IPS DF 6.9 (cell line): ENCODE measurements at places on chromosomes 12 and 14.

- no peak overlapping the region for H3K4me3 ChIP-seq
- H3K4me1 ChIP-seq = no peaks in the 10 kb centered on the region
- no peaks in the 10 kb centered on the region for H3K36me3 ChIP-seq
- H3K27me3 ChIP-seq = no peaks in the 10 kb centered on the region; the same call in 1 of the 2 replicates
These were observed 137.1 kb upstream of the ATP2B1 start for GRCh38 chr12:89845767-89846166.

GRCh38 chr14:101217616-101218371 lies 314.3 kb upstream of the RTL1 start:
- no peaks in the 10 kb centered on the region for H3K36me3 ChIP-seq
- no peak overlapping the region for H3K4me3 ChIP-seq
- DNase-seq = no peak
- H3K27ac ChIP-seq = no peak overlapping the region

- H3K36me3 ChIP-seq = no peaks in the 10 kb centered on the region
- no peak overlapping the region for H3K4me3 ChIP-seq
- H3K4me1 ChIP-seq = no peaks in the 10 kb centered on the region
- H3K27me3 ChIP-seq = no peaks in the 10 kb centered on the region
- DNase-seq = peak; percentile 18
- H3K27ac ChIP-seq = no peak overlapping the region
These were observed 156.7 kb upstream of the DIO3 start for GRCh38 chr14:101404426-101405170.

DNA sequence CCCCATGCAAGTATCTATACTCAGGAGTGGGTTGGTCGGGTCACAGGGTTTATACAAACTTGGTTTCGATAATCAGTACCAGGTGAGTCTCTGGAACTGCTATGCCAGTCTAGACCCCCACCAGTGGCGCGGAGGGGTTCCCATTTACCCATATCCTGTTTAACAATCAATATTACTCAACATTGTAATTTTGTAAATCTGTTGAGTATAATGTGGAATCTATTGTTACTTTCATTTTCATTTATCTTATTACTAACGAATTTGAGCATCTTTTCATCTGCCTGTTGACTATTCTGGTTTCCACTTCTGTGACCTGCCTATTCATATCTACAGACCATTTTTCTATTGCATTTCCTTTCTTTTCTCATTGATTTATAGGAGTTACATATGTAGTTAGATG lies 275.2 kb upstream of the CRY1 start:
- no peaks in the 10 kb centered on the region for H3K36me3 ChIP-seq
- no peaks in the 10 kb centered on the region for H3K27me3 ChIP-seq
- no peak overlapping the region for H3K27ac ChIP-seq
- DNase-seq = no peak

DNA sequence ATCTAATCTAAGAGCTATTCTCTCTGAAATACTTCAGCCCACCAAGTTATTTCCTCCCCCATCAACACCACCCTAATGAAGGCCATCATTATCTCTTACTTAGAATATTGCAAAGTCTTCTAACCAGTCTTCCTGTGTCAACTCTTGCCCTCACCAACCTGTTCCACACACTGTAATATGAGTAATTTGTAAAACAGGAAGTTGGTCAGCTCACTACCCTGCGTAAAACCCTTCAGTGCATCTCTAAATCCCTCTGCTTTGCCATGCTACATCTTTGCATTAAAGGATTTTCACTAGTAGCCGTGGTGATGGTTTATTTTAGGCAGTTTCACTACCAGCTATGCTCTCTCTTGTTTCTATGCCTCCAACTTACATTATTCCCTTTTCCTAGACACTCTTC lies 70.0 kb downstream of the KIF21A start:
- no peak overlapping the region for H3K27ac ChIP-seq
- no peak for DNase-seq
- H3K27me3 ChIP-seq = no peaks in the 10 kb centered on the region
- H3K4me3 ChIP-seq = no peak overlapping the region
- 0 out of 2 replicates have a peak, but pooled peaks cover 1% of the 10 kb centered on the region for H3K4me1 ChIP-seq

DNA sequence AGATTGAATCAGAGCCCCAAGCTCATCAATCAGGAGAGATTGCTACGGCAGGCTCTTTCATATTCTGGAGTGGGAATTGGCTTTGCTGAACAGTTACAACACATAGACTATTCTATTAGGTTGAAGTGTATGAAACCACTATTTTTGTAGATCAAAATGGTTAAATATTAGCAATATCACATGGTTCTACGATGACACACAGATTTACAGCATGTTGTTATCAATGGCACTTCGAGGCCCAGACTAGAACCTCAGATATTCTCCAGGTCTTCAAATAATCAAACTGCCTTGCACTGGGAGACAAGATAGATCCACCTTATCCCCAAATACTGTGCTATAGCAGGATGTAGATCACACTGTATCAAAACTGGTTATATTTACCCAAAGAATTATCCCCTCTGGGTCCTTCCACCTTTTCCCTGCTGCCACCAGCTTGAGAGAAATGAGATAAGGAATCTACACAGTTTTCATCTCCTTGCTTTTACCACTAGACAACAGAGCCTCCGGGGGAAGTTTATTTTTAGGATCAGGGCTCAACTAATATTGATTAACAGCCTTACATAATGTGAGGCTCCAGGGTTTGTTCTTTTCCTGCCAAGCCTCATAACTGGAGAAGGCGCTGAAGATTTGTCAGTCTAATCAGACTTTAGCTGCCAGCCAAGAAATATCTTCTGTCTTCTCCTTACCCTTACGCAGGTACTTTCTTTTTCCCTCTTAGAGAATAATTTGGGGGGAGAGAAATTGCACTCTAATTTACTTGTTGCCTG lies 507.1 kb downstream of the DIO2 start:
- H3K4me1 ChIP-seq = no peaks in the 10 kb centered on the region
- no peaks in the 10 kb centered on the region for H3K27me3 ChIP-seq
- H3K27ac ChIP-seq = no peak overlapping the region
- H3K36me3 ChIP-seq = no peaks in the 10 kb centered on the region

- no peak for DNase-seq
- no peak overlapping the region for H3K27ac ChIP-seq
- H3K4me3 ChIP-seq = no peak overlapping the region
- peaks cover 39% of the 10 kb centered on the region for H3K4me1 ChIP-seq
- H3K27me3 ChIP-seq = no peaks in the 10 kb centered on the region
These were observed 6.0 kb downstream of the HDAC7 start for GRCh38 chr12:47813511-47814196.

DNA sequence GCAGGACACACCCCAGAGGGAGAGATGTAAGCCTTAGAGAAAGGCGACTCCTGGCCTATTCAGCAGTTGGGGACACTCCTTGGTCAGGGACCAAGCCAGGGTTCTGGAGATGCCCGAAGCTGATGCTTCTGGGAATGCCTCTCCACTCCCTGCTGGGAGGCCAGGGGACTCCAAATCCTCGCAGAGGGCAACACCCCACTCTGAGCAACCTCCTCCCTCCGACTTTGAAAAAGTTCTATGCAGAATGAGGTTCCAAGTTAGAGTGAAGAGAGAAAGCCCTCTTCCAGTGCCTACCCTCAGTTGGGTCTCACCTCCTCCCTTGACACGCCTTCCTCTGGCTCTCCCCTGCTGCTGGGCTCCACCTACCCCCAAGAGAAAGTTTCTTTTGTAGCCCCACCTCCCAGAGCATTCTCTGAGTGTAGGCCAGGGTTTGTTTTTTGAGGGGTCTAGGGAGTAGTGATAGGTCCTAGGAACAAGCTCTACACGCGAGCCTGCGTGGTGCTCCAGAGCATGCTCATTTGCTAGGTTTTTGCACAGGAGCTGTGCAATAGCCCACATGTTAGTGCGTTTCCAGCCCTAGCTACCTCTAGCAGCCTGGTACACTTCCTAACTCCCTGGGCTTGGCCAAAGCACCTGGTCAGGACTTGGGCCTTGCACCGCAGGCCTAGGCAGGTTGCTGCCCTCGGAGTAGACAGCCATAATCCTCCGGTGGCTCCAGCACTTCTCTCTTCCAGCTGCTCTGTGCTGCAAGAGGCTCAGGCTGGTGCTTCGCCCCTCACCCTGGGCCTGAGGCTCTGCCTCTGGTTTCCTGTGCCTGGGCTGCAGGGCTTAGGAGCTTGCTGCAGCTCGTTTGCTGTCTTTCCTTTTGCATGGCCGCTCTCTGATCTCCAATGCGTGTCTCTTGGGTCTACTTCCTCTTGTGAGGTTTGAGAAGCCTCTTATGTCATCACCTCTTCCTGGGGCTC lies 590 bp upstream of the CEBPE start:
- H3K27ac ChIP-seq = no peak overlapping the region
- H3K4me3 ChIP-seq = no peak overlapping the region
- DNase-seq = no peak
- no peaks in the 10 kb centered on the region; the same call in 1 of the 2 replicates for H3K4me1 ChIP-seq

DNA sequence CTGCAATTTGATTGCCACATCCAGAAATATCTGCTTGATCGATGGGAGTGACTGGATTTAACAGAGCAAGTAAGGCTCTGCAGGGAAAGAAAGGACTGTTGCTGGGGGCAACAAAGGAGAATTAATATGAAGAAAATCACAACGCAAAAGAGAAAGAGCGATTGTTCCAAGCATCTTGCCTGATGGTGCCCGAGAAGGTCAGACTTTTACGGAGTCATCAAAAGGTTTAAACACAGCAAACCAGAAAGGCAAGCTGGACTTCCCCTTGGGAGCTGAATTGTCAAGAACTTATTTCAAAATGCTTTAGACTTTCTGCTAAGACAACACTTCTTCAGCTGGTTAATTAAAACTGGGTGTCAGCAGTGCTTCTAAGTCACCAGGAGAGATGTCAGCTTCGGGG lies 791.5 kb downstream of the MED13L start:
- H3K4me1 ChIP-seq = no peaks in the 10 kb centered on the region
- DNase-seq = no peak
- H3K27me3 ChIP-seq = no peaks in the 10 kb centered on the region
- no peak overlapping the region for H3K4me3 ChIP-seq
- H3K27ac ChIP-seq = no peak overlapping the region

- no peak for DNase-seq
- no peaks in the 10 kb centered on the region; the same call in 1 of the 2 replicates for H3K4me1 ChIP-seq
- H3K27ac ChIP-seq = no peak overlapping the region
- H3K36me3 ChIP-seq = no peaks in the 10 kb centered on the region
- H3K4me3 ChIP-seq = no peak overlapping the region
These were observed 99.9 kb downstream of the TMTC3 start for GRCh38 chr12:88241862-88242570.

GRCh38 chr14:87432698-87433097 lies 560.3 kb downstream of the GALC start:
- no peaks in the 10 kb centered on the region for H3K27me3 ChIP-seq
- no peak overlapping the region for H3K4me3 ChIP-seq

DNA sequence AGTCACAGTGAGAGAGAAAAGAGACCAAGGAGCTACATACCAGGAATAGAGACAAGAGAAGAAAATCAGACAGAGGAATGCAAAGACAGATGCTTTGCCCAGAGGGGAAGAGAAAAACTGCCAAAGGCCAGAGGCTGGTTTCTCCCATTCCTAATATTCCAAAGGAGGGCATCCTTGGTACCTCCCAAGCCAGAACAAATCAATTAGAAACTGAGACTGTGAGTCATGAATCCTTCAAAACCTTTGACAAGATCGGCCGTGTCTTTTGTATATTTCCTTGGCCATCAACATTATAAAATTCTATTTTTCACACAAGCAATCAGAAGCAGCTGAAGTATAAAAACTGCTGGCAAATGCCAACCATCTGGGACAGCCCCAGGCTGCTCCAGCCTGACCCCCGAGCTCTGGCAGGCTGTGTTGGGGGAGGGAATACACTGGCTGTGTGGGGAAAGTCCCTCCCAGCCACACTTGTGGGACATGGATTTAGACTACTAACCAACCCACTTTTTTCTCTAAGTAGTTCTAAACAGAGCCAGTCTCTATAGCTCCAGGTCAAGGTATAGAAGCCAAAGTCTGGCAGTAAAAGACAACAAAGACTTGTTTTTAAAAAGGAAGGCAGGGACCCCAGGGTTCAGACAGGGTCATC lies 13.7 kb downstream of the POMT2 start:
- no peak for DNase-seq
- 0 out of 2 replicates have a peak, but pooled peaks cover 6% of the 10 kb centered on the region for H3K36me3 ChIP-seq
- no peak overlapping the region for H3K4me3 ChIP-seq
- no peaks in the 10 kb centered on the region for H3K27me3 ChIP-seq
- H3K27ac ChIP-seq = no peak overlapping the region

- DNase-seq = no peak
- no peaks in the 10 kb centered on the region for H3K36me3 ChIP-seq
- peaks cover 2% of the 10 kb centered on the region; the same call in 1 of the 2 replicates for H3K4me1 ChIP-seq
- no peak overlapping the region for H3K27ac ChIP-seq
- H3K4me3 ChIP-seq = no peak overlapping the region
- no peaks in the 10 kb centered on the region for H3K27me3 ChIP-seq
These were observed 8.8 kb downstream of the DTX1 start for GRCh38 chr12:113065126-113066007.

- H3K27me3 ChIP-seq = no peaks in the 10 kb centered on the region
- DNase-seq = no peak
- no peak overlapping the region for H3K4me3 ChIP-seq
- H3K36me3 ChIP-seq = no peaks in the 10 kb centered on the region
These were observed 212.3 kb upstream of the GARIN6 start for GRCh38 chr12:99435095-99435791.

DNA sequence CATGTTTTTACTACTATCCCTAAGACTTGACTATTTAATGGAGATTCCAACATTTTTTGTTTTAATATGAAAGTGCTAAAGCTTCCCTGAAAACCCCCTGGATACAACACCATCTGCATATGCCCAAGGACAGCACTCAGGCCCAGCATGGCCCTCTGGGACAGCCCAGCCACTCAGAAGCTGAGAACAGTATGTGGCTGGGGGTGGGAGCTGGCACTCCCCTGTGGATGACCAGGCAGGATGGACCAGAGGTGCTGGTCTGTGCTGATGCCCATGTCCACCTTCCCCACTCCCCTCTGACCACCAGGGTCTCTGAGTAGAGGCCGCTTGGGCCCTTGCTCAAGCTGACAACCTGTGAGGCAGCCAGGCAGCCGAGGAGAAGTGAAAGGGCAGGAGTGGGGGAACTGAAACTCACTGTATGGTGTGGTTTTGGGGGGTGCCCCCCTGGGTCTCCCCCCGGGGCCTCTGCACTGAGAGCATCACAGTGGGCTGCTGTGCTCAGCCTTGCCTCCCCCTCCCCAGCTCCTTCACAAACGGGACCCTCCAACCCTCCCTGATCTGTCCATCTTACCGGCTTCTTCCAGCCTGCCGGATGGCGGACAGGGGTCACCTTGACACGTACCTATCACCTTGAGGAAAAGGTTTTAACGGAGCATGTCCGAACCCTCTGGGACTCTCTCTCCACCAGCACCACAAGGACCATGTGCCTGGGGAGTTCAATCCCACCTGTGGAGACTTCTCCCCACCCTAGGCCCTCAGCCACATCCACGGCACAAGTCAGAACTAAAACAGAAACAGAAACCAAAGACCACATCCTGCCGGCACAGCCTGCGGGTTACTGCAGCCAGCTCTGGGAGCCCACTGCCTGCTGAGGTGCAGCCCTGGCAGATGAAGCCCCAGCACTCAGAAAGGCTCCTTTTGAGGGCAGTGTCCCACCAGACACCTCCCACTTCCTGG lies at the start of gene TMEM229B:
Gene TMEM229B (minus strand): TSS at position 785 of the 957 bp plus-strand sequence. CDS start 14,798 bp downstream, outside the sequence.
- H3K36me3 ChIP-seq = no peaks in the 10 kb centered on the region
- H3K27me3 ChIP-seq = no peaks in the 10 kb centered on the region
- no peak within 1 kb of the TSS for H3K4me3 ChIP-seq
- peaks cover 4% of the 10 kb centered on the region for H3K4me1 ChIP-seq
- no peak for DNase-seq
- no peak within 1 kb of the TSS for H3K27ac ChIP-seq
